ENCODE measurements at places on chromosomes 6 and 20. TPM values are rescaled to one million over a fixed set of nuclear protein-coding genes. Genes with fewer than 3 reads are reported as not detected.

The TMC2 gene
- total RNA-seq: not detected

The CARMIL1 gene
- 8.2 TPM for total RNA-seq

The ZNF391 gene
- 0.71 TPM for total RNA-seq

The MOG gene
- not detected for total RNA-seq
